ENCODE measurements at places on chromosomes 16 and 17.

- no peak for DNase-seq
These were observed 777 bp upstream of the MOSMO start for GRCh38 chr16:22007159-22007508.

DNA sequence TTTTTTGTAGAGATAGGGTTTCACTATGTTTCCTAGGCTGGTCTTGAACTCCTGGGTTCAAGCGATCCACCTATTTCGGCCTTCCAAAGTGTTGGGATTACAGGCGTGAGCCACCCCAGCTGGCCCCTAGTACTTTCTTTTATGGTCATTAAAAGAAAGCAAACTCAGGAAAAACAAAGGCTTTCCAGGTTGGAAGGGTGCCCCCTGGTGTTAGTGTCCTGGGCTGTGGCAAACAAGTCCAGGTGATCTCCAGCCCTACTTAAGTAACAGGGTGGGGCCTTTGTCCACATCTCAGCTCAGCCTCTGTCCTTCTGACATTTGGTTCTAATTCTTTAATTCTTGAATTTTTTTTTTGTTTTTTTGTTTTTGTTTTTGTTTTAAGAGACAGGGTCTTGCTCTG lies 6.9 kb downstream of the IGFBP4 start:
- no peak for DNase-seq

DNA sequence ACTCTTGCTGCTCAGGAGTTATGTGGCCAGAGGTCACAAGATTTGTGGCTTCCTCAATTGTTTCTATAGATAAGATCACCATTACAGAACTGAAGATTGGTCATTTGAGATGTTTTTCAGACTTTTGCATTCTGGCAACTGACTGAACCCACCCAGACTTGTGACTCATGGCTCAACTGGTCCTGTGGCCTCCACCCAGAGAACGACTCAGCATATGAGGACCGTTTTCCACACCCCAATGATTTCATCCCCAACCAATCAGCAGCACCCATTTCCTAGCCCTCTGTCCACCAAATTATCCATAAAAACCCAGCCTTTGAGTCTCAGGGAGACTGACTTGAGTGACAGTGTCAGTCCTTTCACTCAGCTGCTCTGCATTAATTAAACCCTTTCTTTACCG lies 143.2 kb upstream of the ASIC2 start:
- DNase-seq = no peak

DNA sequence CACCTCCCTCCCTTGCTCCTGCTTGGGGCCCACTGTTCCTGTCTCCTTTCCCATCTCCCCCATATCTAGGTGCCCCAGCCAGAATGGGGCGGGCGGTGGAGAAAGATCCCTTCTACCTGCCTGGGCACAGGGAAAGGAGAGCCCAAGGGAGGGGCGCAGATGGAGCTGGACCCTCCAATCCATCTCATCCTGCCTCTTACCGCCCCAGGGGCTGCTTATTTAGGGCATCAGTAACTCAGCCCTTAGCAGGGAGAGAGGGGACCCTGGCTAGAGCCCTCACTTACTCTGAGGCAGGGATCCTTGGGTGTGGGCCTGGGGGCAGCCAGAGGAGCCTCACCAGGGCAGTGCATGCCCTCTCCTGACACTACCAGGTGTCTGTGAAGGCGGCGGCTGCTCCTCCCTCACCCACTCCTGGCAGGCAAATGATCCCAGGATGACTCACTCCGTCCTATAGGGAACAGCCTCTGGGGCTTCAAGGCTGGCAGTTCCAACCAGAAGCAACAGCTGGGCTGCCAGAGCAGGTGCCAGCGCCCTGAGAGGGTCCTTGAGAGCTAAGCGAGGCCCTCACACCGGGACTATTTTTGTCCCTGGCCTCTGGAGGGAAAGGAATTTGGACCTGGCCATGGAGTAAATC lies 16.3 kb upstream of the BCAR1 start:
- peak; percentile 64 for DNase-seq

DNA sequence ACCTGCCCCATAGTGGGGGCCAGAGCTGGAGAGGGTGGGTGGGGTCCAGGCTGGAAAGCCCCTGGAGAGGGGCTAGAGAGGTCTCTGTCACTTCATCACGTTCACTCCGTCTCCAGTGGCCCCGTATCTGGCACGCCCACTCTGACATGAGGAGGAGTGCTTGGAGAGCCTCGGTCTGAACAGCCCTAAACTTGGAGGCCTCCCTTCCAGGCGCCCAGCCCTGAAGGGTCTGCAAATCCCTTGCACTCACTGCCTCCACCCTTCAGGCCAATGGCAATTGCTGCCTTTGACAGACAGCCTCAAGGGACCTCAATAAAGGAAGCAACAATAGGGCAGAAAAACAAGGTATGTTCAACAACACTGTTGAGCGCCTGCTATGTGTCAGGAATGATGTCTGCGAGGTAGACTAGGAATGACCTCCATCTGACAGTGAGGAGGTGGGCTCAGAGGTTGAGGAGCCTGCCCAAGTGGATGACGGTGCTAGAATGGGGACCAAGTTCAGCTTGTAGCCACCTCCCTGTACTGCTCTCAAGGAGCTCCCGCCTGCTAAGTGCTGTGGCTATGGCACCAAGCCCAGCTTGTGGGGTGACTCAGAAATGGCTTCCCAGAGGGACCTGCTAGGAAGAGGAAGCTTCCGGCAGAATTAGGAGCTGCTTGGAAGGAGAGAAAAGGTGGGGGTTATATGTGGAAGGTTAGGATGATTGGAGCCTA lies 2.9 kb upstream of the EPX start:
- DNase-seq = peak; percentile 37

- DNase-seq = no peak
These were observed 20.7 kb downstream of the PIK3R6 start for GRCh38 chr17:8846768-8847211.

DNA sequence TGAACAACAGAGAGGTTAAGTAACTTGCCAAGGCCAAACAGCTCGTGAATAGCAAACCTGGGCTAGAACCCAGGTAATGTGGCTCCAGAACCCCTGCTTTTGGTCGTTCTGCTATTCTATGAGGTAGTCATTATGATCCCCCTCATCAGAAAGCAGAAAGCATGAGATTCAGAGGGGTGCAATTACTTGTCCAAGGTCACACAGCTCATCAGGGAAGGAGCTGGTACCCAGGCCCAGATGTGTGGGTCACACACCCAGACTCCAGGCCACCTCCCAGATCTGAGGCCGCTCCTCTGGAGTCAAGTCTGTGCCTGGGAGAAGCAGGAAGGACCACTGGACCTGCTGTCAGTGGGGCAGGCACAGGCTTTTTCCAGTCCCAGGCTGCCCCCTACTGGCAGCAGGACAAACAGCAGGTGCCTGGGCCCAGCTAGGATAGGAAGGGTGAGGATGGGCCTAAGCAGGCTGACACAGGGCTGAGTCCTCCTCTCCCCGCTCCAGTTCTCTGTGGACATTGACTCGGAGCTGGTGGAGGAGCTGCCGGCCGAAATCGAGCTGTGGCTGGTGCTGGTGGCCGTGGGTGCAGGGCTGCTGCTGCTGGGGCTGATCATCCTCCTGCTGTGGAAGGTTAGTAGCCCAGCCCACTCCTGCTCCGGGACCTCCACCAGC lies 7.8 kb upstream of the PDK2 start:
- peak; percentile 52 for DNase-seq

GRCh38 chr16:75099075-75099667 lies 17.4 kb downstream of the LDHD start:
- DNase-seq = no peak

- DNase-seq = no peak
These were observed 25.9 kb downstream of the GRIN2C start for GRCh38 chr17:74833501-74834377.

- peak; percentile 81 for DNase-seq
These were observed 55.4 kb downstream of the TNRC6C start for GRCh38 chr17:78013683-78014467.

DNA sequence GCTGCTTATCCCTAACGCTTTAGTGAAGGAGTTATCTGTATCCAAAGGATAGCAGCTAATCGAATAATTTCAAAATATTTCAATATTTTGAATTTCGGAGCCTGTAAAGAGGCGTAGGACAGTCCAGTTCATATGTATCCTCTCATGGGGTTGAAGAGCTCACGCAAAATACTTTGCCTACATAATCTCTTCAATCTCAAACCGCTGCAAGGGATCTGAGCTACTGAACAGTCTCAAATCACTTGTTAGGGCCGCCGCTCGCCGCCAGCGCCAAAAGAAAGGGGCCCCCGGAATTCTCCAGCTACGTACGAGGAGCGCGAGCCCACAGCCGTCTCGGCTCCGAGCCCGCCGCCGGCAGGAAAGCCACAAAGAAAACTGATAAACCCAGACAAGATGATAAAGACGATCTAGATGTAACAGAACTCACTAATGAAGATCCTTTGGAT lies 601 bp upstream of the RFWD3 start:
- peak; percentile 24 for DNase-seq

GRCh38 chr17:80137131-80137530 lies 9.8 kb downstream of the EIF4A3 start:
- DNase-seq = no peak

- peak; percentile 22 for DNase-seq
These were observed 871.0 kb downstream of the CDH11 start for GRCh38 chr16:64250866-64251265.

GRCh38 chr16:3738541-3738940 lies 21.2 kb upstream of the TRAP1 start:
- DNase-seq = no peak

DNA sequence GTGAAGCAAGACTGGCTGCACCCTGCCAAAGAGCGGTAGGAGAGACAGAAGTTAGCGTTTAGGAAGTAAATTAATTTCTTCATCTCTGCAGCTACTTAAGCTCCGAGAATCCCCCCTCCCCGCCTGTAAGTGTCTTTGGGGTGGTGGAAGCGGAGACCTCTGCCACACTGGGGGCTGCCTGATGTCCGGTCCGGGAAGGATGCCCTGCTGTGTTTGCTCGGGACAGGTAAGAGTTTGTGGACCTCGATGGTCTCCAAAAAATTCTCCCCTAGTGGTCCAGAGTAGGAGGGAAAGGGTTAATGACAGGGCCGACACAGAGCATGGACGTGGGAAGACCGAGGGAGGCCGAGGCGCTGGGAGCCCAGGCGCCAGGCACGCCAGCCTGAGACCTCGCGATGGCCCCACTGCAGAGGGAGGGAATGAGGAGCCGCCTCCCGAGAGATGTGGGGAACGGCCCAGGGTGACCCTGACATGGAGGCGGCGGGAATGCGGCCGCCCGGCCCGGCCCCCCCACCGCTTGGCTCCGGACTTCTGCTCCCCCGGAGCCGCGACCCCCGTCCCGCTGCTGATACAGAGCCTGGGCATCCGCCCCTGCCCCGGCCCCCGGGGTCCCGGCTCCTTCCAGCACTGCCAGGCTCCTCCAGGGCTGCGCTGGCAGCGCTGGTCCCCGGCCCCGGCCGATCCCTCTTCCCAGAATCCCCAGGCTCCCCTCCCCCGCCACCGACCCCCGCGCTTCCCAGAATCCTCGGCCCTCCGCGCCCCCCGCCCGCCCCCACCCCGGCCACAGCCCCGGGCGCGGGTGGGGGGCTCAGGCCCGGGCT lies 680 bp downstream of the ZNF629 start:
- no peak for DNase-seq

DNA sequence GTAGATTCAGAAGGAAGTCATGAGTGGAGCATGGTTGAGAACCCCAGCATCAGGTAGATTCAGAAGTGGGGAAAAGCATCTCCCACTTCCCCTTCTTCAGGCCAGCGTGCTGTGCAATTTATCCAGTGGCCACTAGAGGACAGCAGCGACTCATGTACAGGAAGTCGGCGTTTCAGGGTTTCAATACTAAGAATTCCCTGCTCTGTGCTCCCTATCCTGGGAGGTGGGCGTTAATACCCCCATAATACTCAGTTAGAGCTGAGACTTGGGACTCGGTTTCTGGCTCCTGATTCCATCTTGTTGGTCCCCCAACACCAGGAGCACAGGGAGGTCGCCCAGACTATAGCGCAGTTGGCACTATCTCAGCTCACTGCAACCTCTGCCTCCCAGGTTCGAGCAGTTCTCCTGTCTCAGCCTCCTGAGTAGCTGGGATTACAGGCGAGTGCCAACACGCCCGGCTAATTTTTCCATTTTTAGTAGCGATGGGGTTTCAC lies 75.3 kb upstream of the AMZ2 start:
- DNase-seq = peak; percentile 82

DNA sequence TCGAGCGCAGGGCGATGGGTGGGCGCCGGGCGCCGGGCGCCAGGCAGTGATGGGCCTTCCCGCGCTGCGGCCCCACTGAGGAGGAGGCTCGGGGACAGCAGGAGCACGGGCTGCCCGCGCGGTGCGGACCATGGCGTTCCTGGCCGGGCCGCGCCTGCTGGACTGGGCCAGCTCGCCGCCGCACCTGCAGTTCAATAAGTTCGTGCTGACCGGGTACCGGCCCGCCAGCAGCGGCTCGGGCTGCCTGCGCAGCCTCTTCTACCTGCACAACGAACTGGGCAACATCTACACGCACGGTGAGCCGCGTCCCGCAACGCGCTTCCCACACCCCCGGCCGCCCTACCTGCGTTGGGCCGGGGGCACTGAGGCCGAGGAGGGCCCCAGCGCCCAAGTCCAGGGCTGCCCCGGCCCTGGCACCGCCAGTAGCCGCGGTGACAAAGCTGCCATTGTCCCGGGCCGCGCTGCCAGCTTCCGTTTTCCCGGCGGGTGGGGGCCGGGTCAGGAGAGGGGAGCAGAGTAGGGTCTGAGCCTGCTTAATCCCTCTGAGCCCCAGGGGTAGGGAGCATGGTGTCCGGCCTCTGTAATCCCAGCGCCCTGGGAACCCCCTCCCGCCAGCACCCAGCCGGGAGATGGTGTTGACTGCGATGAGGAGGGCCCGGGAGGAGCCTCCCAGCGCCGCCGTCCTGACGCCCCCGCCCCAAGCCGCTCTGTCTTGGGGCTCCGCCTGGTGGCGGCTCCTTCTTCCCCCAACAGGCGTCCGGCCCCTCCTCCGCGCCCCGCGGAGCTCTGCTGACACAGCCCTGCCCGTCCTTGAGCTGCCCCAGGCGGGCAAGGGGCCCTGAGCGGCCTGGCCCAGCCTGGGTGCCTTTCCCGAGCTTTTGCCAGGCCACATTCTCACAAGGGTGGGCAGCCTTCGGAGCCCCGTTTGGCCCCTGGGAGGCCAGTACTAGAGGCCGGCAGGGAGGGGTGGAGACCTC lies 685 bp downstream of the PAQR4 start:
- no peak for DNase-seq

DNA sequence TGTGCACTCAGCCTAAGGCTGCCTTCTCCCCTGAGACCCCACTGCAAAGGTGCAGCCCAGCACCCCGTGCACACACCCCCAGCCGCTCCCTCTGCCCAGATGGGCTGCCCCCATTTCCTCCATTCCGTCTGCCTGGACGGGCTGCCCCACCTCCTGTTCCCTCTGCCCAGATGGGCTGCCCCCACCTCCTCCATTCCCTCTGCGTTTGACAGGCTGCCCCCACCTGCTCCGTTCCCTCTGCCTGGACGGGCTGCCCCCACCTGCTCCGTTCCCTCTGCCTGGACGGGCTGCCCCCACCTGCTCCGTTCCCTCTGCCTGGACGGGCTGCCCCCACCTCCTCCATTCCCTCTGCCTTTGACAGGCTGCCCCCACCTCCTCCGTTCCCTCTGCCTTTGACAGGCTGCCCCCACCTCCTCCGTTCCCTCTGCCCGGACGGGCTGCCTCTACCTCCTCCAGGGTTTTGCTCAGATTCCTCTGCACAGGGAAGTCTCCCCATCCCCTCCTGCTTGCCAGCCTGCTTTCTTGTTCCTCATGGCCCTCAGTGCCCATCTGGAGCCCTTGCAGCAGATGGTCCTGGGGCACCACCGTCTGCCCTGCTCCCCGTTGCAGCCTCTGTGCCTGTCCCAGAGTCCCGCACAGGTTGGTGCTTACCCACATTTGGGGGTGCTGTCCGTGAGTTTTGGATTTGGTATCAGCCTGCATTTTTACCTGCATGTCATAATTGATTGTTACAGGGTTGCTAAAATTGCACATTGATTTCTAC lies 23.4 kb upstream of the IL17C start:
- DNase-seq = no peak
